MCF 10A (cell line): ENCODE measurements at places on chromosomes 12 and 14.

GRCh38 chr14:104386151-104386841 lies 193.3 kb upstream of the C14orf180 start:
- DNase-seq: no peak

- peak; percentile 36 for DNase-seq
Observed at GRCh38 chr12:81284137-81284536, 206.3 kb downstream of the ACSS3 start.

- peak; percentile 64 for DNase-seq
Observed at GRCh38 chr12:56261503-56262232, 3.5 kb upstream of the ANKRD52 start.

- DNase-seq: no peak
Observed at GRCh38 chr14:55756078-55756477, 176.1 kb downstream of the KTN1 start.

GRCh38 chr12:29695026-29695425 lies 88.7 kb downstream of the TMTC1 start:
- DNase-seq: no peak

DNA sequence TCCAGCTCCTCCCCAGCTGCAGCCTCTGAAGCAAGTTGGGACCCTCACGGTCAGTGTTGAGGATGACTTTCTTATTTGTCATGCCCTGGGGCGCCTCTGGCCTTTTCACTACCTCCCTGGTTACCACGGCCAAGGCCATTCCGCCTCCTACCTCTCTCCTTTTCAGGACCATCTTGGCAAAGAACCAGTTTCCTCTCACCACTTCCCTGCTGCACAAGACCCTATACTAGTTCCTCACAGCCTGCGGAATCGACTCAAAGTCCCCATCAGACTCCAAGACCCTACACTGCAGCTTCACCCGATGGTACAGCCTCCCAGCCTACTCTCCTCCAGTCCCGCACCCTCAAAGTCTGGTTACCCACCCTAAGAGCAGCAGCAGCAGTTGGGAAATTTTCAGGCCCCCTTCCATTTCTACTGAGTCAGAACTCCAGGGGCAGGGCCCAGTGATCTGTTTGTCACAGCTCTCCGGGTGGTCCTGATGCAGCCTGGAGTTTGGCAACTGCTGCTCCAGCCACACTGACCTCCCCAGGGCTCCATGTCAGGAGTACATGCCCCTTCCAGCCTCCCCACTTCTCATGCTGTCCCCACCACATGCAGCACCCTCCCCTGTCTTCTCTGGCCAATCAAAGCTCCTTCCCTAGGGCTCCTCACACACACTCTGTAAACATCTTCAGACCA lies 5.4 kb downstream of the VWF start:
- DNase-seq: no peak

DNA sequence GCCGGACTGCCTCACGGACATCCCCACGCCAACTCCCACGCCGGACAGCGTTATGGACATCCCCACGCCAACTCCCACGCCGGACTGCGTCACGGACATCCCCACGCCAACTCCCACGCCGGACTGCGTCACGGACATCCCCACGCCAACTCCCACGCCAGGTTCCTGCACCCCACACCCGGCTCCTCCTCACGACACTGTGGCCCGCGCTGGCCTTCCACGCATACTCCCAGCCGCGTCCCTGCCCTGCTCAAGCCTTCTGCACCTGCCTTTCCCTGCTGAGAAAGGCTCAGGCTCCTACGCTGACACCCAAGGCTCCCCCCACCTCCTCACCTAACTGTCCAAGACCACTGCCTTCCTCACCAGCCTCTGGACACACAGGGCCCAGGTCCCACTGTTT lies 9.7 kb downstream of the CACNA2D4 start:
- DNase-seq: no peak

DNA sequence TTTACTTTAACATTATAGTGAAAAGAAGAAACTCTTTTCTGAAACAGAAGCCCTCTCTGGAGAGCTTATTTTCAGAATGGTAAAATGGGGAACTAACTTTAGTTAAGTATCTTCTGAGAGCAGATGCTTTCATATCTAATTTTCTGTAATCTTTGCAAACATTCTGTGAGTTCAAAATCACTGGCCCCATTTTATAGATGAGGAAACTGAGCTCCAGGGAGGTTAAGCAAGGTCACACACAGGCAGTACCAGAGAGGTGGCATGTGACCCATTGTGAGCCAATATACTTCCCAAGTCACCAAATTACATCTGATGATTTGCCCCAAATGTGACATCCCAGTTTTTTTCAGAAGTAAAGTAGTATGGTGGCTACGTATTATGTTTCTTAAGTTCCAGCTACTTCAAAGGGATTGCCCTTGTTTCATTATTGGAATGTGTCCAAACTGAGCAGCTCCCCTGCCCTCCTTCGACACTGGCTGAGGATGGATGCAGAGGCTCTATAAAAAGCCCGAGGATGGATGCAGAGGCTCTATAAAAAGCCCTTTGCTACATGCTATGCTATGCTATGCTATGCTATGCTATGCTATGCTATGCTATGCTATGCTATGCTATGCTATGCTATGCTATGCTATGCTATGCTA lies 36.2 kb upstream of the NUDT4 start:
- no peak for DNase-seq

- peak; percentile 84 for DNase-seq
Observed at GRCh38 chr12:109264095-109264942, 44.8 kb downstream of the FOXN4 start.

GRCh38 chr12:2686280-2686646 lies 108.5 kb upstream of the FKBP4 start:
- no peak for DNase-seq

DNA sequence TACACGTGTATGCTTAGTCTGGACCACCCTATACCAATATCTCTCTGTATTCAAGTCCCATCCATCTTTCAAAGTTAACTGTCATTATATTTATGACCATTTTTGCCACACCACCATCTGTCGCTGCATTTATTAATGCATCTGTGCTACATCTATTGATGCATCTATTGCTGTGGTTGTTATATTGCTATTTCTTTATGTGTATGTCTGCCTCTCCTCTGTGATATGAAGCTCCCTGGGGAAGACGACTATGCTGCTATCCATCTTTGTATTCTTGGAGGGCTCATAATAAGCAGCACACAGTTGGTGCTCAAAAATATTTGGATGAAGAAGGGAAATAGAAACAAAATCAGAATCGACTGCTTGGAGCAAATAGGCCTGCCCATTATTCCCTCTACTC lies 357.6 kb downstream of the RPS29 start:
- no peak for DNase-seq

DNA sequence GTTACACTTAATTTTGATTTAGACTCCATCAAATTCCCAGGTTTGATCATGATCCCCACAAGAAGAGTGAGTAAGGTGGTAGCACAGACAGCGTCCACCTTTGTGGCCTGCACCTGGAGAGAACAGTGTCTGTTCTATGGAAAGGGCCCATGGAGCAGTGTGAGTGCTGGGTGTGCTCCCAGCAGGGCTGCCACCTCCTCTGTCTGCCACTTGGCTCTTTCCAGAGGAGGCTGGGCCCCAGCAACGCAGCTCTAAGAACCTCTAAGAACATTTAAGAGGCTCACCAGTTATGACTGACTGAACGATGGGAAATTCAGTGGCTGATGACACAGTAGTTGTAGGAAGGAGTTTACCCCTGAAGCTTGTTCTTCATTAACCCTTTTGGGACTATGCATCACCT lies 17.3 kb downstream of the VDR start:
- no peak for DNase-seq

DNA sequence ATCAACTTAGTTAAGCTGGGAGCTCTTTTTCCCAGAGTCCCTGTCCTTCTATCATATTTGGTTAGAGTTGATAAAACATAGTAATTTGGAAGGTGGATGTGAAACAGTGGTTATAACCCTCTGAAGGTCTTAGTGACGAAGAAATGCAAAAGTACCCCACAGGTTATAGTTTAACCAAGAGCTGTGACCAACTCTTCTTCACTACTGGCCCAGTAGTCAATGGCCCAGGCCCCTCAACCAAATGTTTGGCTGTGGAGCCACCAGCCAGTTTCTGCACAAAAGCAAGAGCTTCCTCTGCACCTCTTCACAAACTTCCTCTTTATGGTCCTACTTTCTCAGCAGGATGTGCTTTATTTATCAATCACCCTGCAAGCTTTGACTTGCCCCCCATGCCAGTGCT lies 132.6 kb downstream of the BMP4 start:
- DNase-seq: no peak

GRCh38 chr14:75771595-75771994 lies 110.5 kb downstream of the TTLL5 start:
- DNase-seq: no peak
